NCI-H1417 treated with DMSO at 0.1 percent for 48 hours (cell line): ENCODE measurements at places on chromosomes 7 and 10.

- no peak for DNase-seq
These were observed 589.0 kb upstream of the LRRTM3 start for GRCh38 chr10:66336791-66337190.

DNA sequence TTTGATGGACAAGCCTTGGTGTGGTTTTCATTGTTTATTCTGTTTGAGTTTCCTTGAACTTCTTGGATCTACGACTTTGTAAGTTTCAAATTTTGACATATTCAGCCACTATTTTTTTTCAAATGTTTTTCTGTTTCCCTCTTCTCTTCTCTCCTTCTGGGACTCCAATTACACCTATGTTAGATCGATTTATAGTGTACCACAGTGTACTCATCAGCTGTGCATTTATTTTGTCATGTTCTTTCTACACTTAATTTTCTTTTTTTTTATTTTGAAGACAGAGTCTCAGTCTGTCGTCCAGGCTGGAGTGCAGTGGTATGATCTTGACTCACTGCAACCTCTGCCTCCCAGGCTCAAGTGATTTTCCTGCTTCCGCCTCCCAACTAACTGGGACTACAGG, 16.2 kb downstream of the OLAH start:
- DNase-seq = no peak

DNA sequence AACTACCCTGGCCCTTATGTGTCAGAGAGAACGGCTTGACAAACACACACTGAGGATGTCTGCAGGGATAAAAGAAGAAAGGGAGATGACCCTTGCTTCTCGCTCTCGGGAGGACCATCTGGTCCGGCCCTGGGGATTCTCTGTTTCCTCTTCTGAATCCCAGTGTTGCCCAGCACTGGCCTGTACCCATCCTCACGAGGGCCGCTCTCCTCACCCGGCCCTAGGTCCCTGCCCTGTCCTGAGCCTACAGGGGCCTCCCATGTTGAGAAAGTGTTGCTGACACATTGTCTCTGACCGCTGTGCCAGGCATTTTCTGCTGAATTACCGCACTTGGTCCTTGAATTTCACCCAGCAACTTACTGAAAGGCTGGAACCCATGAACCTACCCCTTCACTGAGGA, 171.9 kb upstream of the LANCL2 start:
- no peak for DNase-seq

GRCh38 chr7:112748381-112748780, 41.8 kb downstream of the TMEM168 start:
- DNase-seq = no peak

DNA sequence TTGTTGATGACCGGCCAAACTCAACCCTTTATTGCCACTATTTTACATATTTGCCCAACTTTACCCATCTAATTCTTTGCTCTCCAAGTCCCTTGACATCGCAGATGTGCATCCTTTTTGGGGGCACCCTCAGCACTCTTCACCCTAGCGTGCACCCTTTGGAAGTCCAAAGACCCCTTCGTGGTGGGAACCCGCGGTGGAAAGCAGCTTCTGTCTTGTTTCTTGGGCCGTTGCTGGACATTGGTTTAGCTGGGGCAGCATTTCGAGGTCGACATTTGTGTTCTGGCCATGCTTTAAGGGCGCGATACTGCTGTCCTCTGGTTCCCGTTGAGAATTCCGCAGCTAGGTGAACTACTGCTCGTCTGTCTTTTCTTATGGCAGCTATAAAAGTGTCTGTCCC, 326 bp upstream of the PAPOLB start:
- no peak for DNase-seq

- no peak for DNase-seq
These were observed 650.7 kb downstream of the INHBA start for GRCh38 chr7:41052201-41052600.

GRCh38 chr7:69598487-69599285, 411 bp downstream of the AUTS2 start:
- no peak for DNase-seq

- DNase-seq = no peak
These were observed 84.1 kb downstream of the MDFIC start for GRCh38 chr7:115005953-115006352.

GRCh38 chr10:119246862-119247549, 39.6 kb downstream of the GRK5 start:
- no peak for DNase-seq

- no peak for DNase-seq
These were observed 5.3 kb downstream of the ESYT2 start for GRCh38 chr7:158824028-158824427.

DNA sequence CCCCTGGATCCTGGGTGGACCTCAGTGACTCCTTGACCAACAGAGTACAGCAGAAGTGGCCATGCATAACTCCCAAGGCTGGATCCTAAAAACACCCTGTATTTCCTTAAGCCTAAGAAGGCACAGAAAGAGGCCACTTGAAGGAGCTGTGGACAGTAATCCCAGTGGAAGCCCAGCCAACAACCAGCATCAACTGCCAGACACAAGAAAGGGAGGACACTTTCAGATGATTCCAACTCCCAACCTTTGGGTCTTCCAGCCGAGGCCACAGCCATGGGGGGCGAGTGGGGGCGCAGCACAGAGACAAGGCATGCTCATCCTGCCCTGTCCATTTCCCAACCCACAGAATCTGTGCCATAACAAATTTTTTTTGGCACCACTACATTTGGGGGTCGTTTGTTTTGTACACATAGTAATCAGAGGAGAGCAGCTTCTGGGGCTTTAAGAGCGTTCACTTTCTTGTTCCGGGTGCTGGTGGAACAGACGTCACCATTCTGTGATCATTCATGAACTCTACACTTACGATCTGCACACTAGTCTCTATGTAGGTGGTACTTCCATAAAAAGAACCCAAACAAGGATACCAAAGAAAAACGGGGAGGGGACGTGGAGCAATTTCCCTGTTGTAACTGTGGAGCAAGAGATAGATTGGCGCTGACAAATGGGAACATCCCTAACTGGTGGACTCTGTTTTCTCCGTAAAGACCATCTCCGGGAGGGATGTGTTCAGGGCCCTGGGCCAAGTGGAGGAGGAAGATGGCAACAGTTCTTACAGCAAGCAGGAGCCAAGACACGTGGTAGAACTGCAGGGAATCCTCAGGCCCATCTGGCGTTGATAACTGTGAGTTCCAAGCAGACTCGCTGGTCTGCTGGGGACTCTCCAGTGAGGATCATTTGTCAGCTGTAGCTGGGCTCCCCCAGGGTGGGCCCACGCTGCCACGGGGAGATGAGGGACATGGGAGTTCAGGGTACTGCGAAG, 6.0 kb upstream of the SLC29A3 start:
- no peak for DNase-seq

DNA sequence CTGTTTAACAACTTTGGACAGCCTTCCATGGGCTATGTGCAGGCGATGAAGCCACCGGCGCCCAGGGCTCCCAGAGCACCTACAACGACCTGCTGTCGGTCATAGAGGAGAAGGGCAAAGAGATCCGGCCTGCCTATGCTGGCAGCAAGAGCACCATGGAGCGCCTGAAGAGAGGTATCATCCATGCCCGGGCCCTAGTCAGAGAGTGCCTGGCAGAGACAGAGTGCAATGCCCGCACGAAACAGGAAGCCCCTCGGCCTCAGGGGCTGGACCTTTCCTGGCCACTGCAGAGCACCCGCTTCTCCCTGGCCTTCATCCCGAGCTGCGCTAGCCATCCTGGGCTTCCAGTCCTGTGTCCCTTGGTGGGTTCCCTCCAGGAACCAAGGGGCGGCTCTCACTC, 497.0 kb upstream of the PHF14 start:
- no peak for DNase-seq

DNA sequence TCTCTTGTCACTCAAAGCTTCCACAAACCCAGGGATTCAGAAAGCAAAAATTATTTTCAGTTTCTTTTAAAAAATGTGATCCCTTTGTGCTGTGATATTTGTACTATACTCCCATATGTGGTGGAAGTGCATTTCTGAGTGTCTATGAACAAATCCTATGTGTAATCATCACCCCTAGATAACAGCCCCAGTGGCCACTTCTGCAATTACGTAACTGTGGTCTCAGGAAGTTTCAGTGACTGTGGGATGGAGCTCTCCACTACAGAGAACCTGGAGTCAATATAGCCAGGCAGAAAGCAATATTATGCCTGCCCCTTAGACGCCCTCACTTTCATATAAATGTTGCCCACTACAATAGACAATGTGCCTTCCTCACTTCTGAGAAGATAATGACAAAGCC, 1101.7 kb upstream of the GHITM start:
- DNase-seq = no peak

GRCh38 chr7:129008645-129009414, 46.1 kb downstream of the TNPO3 start:
- no peak for DNase-seq

- no peak for DNase-seq
These were observed 3.5 kb downstream of the CYP26C1 start for GRCh38 chr10:93063977-93064660.

DNA sequence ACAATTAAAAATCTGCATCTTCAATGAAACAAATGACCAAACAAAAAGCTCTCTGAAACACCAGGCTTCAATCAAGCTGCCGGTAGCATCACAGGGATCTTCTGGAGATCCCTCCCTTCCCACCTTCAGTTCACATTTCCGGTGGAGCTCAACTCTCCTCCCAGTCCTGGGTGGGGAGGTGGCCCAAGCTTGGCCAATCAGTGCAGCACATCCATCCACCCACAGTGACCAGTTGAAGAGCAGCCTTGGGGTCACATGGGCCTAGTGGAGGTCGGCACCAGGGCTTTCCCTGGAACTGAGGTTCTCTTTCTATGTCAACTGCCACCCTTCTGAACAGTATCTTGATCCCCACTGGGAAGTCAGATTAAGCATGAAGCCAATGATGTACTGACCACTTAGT, 620.1 kb upstream of the MGMT start:
- DNase-seq = no peak

DNA sequence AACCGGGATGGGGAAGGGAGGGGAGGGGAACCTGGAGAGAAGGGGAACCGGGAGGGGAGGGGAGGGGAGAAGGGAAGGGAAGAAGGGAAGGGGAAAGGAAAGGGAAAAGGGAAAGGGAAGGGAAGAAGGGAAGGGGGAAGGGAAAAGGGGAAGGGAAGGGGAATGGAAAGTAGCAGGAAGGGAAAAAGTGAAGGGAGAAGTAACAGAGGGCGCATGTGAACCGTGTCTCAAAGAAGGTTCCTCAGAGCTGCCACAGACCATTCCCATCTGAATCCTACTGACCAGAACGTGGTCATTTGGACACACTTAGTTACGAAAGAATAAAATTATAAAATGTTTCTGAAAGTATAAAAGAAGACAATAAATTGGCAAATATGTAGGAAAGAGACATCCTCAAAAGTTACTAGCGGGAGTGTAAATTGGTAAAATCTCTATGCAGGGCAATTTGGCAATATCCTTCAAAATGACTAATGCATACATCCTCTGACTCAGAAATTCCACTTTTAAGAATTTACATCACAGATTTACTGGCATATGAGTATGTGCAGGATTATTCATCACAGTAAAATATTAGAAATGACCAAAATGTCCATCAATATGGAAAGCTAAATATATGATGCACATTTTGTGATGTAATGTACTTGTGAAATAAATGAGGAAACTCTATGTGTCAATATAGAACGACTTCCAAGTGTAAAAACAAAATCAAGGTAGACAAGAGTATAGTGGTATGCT, 12.9 kb downstream of the C10orf67 start:
- no peak for DNase-seq

GRCh38 chr7:46452561-46453135, 531.6 kb upstream of the IGFBP3 start:
- no peak for DNase-seq
